ENCODE measurements at places on chromosomes 5 and 9.

- DNase-seq = no peak
Observed at GRCh38 chr9:75894566-75894965, 4.1 kb downstream of the PCSK5 start.

GRCh38 chr5:142145106-142145900 is 36.7 kb downstream of the NDFIP1 start:
- DNase-seq = peak; percentile 64

- no peak for DNase-seq
Observed at GRCh38 chr9:79524266-79524665, 47.5 kb upstream of the TLE4 start.

GRCh38 chr9:1875921-1876448 is 139.2 kb upstream of the SMARCA2 start:
- no peak for DNase-seq

- no peak for DNase-seq
Observed at GRCh38 chr9:90505695-90506094, 136.9 kb downstream of the DIRAS2 start.

Measured in germinal center (tissue), 1 donor.